Hippocampal formation (tissue), 2 donors: ENCODE measurements at places on chromosomes 4 and X.

GRCh38 chr4:147984065-147984777 is 252.3 kb downstream of the ARHGAP10 start:
- DNase-seq, result peak; percentile 19

DNA sequence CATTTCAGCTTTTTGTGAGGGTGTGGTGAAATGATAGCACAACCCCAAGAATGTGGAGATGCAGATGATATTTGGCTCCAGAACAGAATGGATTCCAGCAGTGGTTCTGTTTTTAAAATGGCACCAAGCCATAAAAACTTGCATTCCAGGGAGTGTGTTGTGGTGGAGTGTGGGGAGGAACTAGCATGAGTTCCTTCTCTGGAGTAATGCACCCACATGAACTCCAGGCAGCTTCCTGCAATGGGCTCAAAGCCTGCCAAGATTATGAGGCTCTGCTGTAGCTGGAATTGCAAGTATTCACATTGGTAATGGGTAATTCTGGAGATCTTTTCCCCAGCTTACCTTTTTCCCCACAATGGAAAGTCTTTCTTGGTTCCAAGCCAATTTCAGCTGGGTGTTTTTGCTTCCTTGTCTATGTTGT is 161.4 kb downstream of the RAB28 start:
- DNase-seq, result no peak

GRCh38 chr4:168860827-168861226 is 149.2 kb downstream of the CBR4 start:
- DNase-seq, result no peak

DNA sequence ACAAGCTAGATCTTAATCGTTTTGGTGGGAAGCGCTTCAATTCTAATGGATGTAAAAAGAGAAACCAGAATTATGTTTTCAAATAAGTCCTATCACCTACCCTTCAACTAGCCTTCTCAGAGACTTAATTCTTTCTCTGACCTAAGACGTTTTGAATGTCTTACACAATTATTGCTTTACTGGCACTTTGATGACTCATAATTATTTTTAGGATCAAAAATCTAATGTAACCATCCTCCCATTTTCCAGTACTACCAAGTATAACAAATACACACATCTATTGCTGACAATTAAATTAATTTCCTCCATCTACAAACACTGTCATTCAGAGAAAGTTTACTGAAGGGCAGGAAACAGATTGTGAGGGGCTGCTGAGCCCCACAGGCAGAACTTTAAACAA is 108.6 kb downstream of the PPP3CA start:
- DNase-seq, result no peak

- DNase-seq, result peak; percentile 34
Measured at GRCh38 chr4:60384516-60384915, 815.6 kb upstream of the ADGRL3 start.

GRCh38 chr4:151806511-151806927 is 45.7 kb upstream of the GATB start:
- DNase-seq, result no peak

GRCh38 chr4:140302151-140302859 is 71.1 kb upstream of the SCOC start:
- no peak for DNase-seq

- no peak for DNase-seq
Measured at GRCh38 chr4:57147335-57148060, 37.3 kb upstream of the IGFBP7 start.

DNA sequence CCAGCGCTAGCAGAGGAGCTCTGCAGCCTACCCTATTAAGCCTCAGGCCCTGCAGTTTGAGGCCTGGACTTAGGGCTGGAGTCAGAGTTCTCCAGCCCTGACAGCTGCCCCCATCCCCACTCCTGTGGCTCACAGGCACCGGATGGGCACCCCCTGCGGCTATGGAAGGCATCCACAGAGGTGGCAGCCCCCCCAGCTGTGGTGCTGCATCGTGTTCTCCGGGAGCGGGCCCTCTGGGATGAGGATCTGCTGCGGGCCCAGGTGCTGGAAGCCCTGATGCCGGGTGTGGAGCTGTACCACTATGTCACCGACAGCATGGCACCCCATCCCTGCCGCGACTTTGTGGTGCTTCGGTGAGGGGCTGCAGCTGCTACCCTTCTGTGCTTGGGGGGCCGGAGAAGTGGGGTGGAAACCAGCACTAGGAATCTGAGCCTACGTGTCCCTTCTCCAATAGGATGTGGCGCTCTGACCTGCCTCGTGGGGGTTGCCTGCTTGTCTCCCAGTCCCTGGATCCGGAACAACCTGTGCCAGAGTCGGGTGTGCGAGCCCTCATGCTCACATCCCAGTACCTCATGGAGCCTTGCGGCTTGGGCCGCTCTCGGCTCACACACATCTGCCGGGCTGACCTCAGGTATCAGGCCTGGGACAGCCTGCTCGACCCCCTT is 76.2 kb downstream of the STARD8 start:
- no peak for DNase-seq

GRCh38 chr4:92104506-92104905 is 199.3 kb upstream of the GRID2 start:
- DNase-seq, result no peak

GRCh38 chr4:7347981-7348380 is 86.7 kb downstream of the PSAPL1 start:
- no peak for DNase-seq

GRCh38 chrX:44731160-44731559 is 112.7 kb upstream of the DUSP21 start:
- no peak for DNase-seq

GRCh38 chrX:119477812-119478232 is 9.6 kb downstream of the SLC25A5 start:
- no peak for DNase-seq

DNA sequence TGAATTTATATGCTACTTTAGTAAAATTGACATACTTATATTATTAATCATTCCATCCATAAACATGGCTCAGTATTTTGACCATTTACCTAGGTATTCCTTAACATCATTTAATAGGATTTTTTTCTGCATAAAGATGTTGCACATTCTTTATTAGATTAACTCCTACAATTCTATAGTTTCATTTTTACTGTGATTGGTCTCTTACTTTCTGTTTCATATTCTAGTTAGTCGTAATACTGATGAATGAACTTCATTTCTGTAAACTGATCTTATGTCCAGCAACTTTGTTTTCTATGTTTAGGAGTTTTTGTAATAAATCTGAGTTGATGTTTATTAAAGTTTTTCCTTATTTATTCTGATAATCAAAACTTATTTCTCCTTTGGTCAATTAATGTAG is 278.2 kb upstream of the CXXC4 start:
- DNase-seq, result no peak

DNA sequence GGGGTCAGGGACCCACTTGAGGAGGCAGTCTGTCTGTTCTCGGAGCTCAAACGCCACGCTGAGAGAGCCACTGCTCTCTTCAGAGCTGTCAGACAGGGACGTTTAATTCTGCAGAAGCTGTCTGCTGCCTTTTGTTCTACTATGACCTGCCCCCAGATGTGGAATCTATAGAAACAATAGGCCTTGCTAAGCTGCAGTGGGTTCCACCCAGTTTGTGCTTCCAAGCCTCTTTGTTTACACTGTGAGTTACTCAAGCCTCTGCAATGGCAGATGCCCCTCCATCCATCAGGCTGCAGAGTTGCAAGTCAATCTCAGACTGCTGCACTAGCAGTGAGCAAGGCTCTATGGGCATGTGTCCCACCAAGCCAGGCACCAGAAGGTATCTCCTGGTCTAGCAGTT is 158.1 kb downstream of the DTHD1 start:
- DNase-seq, result no peak

DNA sequence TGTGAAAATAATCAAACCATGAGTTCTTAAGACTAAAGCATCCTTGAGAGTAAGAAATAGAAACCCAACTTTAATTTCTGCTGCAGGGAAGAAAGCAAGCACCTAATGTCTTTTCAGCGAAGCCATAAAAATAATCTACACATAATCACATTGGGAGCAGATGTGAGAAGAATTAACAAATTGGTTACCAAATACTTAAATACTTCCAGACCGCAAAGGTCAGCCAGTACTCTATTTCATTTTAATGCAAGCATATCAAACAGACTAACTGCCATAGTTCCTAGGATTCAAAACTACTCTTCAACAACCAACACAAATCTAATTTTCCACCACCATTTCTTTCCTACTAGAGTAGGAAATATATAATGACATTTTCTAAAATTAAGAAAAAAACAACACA is 144.8 kb upstream of the SLIT2 start:
- DNase-seq, result no peak

DNA sequence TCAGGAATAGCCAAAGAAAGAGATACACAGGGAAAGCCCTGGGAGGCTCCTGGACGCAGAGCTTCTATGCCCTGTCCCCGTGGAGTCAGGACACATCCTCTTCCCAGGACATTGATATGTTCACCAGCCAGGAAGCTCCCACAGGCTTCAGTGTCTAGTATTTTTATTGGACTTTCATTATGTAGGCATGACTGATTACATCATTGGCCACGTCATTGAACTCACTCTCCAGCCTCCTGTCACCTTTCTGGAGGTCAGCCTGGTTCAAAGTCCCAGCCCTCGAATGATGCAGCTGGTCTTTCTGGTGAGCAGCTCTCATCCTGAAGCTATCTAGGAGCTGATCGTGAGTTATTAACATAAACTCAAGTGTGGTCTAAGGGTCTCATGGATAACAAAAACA is 104.1 kb downstream of the CPEB2 start:
- no peak for DNase-seq

- no peak for DNase-seq
Measured at GRCh38 chr4:15034071-15034764, 31.9 kb downstream of the CPEB2 start.

DNA sequence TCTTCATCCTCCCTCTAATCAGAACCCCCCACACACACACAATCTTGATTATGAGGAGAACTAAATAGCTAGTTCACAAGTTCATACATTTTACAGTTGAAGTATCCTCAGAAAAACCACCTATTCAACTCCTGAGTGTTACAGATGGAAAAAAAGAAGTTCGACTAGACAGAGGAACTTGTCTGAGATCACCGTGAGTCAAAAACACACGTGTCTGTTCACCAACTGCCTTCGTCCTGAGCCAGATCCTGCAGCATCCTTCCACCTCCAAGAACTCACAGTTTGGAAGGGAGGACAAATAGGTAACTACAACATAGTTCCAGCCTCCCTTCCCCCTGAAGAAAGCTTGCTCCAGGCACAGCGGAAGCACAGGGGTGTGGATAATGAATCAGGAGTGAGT is 19.0 kb upstream of the IRAK1 start:
- DNase-seq, result no peak

- no peak for DNase-seq
Measured at GRCh38 chr4:39525822-39526690, 1.2 kb downstream of the UGDH start.

- no peak for DNase-seq
Measured at GRCh38 chr4:39889226-39889625, 88.5 kb downstream of the PDS5A start.

DNA sequence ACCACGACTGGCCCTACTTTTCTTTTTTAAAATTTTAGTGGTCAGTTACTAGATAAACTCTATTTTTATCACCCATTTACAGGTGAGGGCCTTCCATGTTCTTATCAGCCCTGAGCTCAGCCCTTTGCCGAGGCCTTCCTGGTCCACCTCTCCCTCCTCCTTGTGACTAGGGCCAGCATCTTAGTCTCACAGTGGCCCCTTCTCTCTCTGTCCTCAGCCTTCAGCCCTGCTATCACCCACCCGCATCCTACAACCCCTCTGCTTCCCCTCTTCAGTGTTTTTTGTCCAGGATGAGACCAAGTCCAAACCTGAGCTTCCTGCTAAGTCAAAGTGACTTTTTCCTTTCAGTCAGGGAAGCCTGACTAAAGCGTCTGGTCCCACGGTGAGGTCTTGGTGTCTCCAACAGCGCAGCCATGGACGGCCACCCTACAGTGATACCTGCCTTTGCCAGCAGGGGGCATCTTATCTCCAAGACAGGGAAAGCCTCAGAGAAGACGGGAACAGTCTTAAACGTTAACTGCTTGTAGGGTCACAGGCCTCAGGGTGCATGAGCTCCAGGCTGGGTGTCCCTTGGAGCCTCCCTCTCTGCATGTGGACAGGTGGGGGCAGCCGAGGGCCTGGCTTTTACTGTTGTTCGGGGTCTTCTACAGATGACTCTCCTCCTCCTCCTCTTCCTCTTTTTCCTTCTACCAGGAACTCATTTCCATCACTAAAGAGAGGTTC is 11.7 kb upstream of the GAGE10 start:
- DNase-seq, result peak; percentile 23

DNA sequence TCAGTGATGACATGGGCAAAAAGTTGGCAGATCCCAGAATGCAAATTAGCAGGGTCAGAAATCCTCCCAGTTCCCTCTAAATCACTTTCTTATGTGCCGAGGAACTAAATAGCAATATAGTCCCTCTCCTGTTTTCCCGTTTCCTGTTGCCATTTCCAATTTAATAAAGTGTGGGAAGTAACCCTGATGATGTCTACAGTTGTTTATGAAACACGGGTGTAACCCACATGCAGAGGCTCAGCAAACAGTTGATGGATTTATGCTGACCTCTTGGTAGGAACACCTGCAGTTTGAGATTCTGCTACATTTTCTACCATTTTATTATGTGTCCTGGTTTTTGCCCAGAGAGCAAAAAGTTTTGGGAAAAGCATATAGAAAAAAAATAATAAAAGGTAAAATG is 56.7 kb downstream of the FGFBP1 start:
- DNase-seq, result no peak

GRCh38 chr4:128311659-128312403 is 24.2 kb upstream of the PGRMC2 start:
- no peak for DNase-seq

GRCh38 chrX:128309311-128309710 is 257.1 kb upstream of the ACTRT1 start:
- DNase-seq, result no peak

- DNase-seq, result no peak
Measured at GRCh38 chr4:79851625-79852304, 221.3 kb downstream of the ANTXR2 start.

- DNase-seq, result peak; percentile 10
Measured at GRCh38 chrX:74536152-74536831, 78.1 kb downstream of the RLIM start.

DNA sequence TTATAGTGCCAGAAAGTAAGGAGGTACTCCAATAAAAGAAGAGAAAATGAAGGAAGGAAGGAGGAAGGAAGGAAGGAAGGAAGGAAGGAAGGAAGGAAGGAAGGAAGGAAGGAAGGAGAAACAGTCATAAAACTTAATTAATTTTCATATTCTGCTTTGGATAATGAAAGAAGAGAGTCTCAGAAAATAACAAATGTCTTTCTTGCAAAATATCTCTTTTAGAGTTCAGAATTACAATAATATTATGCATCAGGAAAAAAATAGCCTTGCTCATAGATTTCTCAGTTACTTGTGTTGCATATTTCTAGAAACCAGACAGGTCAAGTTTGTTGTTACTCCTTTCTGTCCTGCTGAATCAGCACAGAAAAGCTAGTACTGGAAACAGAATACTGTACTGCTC is 130.1 kb upstream of the DKK2 start:
- DNase-seq, result no peak

- DNase-seq, result no peak
Measured at GRCh38 chrX:104502460-104502859, 63.5 kb upstream of the IL1RAPL2 start.

DNA sequence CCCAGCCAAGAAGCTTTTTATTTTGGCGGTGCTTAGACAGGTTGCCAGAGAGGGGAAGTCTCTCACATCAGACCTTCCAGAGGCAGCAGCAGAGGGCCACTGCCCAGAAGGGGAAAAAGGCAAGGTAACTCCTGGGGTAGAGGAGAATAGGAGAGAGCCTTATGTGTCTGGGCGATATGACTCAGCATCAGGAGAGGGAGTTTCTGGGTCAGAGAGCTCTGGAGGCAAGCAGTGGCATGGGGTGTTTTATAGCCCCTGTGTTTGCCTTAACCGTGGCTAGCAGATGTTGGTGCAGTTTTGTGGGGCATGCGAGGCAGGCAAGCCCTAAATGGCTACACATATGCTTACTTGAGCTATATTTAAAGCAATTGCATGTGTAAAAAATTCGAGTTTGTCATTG is 8.3 kb upstream of the ZXDB start:
- DNase-seq, result no peak
